Right lobe of liver (tissue), 6 donors: ENCODE measurements at places on chromosomes 16 and 17. TPM values are rescaled to one million over a fixed set of nuclear protein-coding genes. Genes with fewer than 3 reads are reported as not detected.

DNA sequence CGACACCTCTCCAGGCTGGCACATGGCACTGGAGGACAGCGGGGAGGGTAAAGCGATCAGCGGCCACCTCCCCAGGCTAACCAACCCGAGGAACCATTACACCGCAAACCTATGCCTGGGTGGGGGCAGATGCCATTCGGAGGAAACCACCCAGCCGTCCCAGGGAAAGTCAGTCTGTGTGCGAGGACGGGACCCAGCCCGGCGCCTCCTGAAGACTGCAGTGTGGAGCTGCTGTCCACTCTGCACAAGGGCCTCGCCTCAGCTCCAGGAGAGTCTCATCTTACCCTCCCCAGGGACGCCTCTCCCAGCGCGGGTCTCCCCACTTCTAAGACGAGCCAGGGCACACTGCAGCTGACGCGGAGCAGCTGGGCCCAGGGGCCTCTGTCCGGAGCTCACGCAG lies 8.0 kb downstream of the SLC38A10 start:
- DNase-seq, result no peak
- H3K4me1 ChIP-seq, result peaks cover 7% of the 10 kb centered on the region
- H3K27me3 ChIP-seq, result no peaks in the 10 kb centered on the region

DNA sequence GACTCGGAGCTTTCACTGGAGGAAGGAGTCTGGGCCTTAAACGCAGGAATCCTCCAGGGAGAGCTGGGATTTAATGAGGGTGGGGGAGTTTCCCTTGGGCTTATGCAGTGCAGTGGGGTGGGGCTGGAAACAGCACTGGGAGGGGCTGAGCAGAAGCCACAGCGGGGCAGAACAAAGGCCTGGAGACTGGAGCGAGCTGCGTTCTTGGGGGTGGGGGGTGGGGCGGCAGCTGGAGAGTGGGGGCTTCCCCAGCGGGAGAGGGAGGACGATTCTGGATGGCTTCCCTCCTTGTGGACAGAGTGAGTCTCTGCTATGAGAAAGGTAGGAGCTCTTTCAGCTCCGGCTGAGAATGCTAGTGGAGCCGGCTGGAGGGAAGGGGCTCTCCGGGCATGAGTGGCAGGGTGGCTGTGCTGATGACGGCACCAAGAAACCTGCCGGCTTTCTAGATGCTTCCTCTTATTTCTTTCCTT lies 406.0 kb downstream of the SEC14L1 start:
- H3K27ac ChIP-seq, result no peak overlapping the region
- H3K4me3 ChIP-seq, result no peak overlapping the region
- no peaks in the 10 kb centered on the region for H3K27me3 ChIP-seq
- H3K36me3 ChIP-seq, result no peaks in the 10 kb centered on the region
- DNase-seq, result no peak

DNA sequence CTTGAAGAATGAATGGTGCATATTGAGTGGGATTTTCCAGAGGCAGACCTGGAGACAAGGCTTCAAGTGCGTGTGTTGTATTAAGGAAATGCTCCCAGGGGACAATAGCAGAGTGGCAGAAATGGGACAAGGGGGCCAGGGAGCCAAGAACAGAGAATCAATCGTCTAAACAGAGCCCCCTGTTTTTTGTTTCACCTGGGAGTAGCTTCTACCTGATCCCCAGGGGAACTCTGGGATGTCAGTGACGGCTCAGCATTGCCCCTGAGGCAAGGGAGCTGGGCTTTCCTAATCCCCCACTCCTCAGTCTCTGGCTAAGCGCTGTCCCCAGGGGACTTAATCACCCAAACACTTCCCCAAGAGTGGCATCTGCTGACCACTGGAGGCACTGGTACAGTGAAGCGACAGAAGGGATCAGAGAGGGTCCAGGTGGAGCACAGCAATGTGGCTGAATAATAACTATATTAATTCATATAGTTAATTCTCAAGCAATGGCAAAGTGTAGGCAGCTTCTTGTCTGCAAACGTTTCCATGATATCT lies 35.7 kb upstream of the C16orf78 start:
- no peaks in the 10 kb centered on the region for H3K36me3 ChIP-seq
- DNase-seq, result no peak
- H3K4me3 ChIP-seq, result no peak overlapping the region
- H3K27ac ChIP-seq, result no peak overlapping the region

DNA sequence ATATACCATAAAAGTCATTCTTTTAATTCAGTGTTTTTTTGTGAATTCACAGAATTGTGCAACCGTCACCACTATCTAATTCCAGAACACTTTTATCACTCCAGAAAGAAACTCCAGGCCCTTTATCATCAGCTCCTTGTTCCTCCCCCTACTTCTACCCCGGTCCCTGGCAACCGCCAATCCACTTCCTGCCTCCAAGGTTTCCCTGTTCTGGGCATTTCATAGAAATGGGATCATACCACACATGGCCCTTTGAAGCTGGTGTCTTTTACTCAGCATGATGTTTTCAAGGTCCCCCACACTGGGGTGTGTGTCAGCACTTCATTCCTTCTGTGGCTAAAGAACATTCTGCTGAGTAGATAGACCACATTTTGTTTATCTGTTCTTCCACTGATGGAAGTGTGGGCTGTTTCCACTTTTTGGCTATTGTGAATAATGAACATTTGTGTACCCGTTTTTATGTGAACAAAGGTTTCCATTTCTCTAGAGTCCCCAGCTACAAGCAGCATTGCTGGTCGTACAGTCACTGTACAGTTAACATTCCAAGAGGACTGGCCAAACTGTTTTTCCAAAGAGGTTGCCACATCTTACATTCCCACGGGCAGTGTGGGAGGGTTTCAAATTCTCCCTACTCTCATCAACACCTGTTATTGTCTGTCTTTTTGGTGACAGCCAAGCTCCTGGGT lies 75.8 kb upstream of the ZNF469 start:
- H3K4me3 ChIP-seq, result no peak overlapping the region
- no peaks in the 10 kb centered on the region for H3K36me3 ChIP-seq
- no peak overlapping the region for H3K27ac ChIP-seq
- H3K27me3 ChIP-seq, result no peaks in the 10 kb centered on the region

DNA sequence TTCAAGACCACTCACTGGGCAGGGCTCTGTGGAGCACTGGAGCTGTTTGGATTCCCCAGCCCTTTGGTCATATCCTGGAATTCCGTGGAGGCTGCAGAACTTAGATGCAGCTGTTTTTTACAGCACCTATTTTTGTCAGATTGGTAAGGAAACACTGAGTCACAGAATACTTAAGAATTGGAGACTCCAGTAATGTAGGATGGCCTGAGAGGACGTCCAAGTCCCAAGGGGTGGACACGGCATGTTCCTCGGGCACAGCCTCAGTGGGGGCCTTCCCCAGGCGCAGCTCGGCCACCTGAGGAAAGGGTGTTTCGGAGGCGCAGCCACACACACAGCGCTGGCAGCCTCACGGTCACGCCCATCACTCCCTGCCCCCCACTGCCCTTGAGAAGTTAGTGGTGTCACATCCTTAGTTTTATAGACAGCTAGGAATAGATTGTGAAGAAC lies 14.8 kb downstream of the PLD6 start:
- no peaks in the 10 kb centered on the region for H3K4me1 ChIP-seq
- H3K27ac ChIP-seq, result no peak overlapping the region
- H3K27me3 ChIP-seq, result no peaks in the 10 kb centered on the region
- no peak for DNase-seq

GRCh38 chr16:5065813-5066212 lies at the start of gene C16orf89:
Gene C16orf89 (minus strand): TSS chr16:5065956. CDS start chr16:5065908, 48 bp downstream.
- H3K27me3 ChIP-seq, result no peaks in the 10 kb centered on the region
- no peaks in the 10 kb centered on the region for H3K36me3 ChIP-seq
- no peak for DNase-seq
- no peak within 1 kb of the TSS for H3K27ac ChIP-seq
- H3K4me1 ChIP-seq, result no peaks in the 10 kb centered on the region

- H3K27me3 ChIP-seq, result no peaks in the 10 kb centered on the region
- no peaks in the 10 kb centered on the region for H3K36me3 ChIP-seq
- no peak for DNase-seq
Measured at GRCh38 chr16:86734543-86735460, 156.5 kb downstream of the FOXL1 start.

DNA sequence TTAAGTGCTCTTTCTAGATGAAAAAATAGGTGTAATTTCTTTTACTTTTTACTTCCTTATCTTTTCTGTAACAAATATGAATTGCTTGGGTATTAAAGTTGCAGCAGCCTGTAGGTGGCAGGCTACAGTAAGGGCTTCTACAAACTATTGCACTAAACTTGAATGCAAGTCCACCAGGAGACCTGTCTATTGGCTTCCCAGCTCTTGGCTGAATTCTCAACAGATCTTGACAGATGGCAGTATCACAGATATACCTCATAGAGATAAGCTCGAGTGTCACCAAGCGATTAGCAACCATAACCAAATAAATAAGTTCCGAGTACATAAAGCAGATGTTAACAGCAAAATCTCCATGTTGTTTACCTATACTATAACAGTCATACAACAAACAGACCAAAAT lies 5.9 kb downstream of the BBS2 start:
- H3K4me3 ChIP-seq, result no peak overlapping the region
- H3K4me1 ChIP-seq, result peaks cover 1% of the 10 kb centered on the region
- DNase-seq, result no peak

DNA sequence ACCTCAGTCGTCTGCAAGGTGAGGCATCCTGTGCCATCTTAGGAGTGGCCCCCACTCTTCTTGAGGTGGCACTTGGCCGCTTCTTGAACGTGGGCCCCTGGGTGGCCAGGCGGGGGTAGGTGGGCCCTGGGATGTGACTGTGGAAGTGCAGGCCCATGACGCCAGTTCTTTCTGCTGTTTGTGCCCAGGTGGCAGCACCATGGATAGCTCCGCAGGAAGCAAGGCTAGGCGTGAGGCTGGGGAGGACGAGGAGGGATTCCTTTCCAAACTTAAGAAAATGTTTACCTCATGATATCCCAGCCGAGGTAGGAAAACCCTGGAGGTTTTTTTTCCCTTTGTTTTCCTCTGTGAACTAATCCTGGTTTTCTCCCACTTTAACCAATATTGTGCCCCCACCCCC lies 19.8 kb downstream of the NMRAL1 start:
- no peak overlapping the region for H3K4me3 ChIP-seq
- no peaks in the 10 kb centered on the region for H3K27me3 ChIP-seq
- no peak for DNase-seq
- H3K4me1 ChIP-seq, result peaks cover 18% of the 10 kb centered on the region
- peaks cover 26% of the 10 kb centered on the region for H3K36me3 ChIP-seq

DNA sequence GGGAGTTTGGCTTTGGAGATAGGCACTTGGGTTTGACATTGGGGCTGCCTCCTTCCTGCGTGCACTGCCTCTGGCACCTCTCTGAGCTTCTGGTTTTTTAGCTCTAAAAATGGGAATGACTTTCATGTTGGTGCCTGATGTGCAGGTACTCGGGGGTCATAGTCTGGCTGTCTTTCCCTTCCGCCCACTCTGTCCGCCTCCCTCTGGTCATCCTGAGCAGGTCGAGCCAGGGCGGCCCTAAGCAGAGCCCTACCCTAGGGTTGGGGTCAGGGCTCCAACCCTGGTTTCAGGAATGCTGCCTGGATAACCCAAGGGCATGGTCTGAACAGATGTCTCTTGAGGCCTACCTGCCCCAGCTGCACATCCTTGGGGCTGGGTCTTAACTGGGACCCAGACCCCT lies 64.8 kb downstream of the CMIP start:
- no peak overlapping the region for H3K27ac ChIP-seq
- no peak overlapping the region for H3K4me3 ChIP-seq
- H3K27me3 ChIP-seq, result no peaks in the 10 kb centered on the region
- no peak for DNase-seq
- H3K4me1 ChIP-seq, result peaks cover 20% of the 10 kb centered on the region

The CHD9NB gene
- 0.35 TPM for total RNA-seq

The PPY gene
- total RNA-seq, result not detected

The RUNDC1 gene
- 3.6 TPM for total RNA-seq

The GPT2 gene
- total RNA-seq, result 61.0 TPM

The RTN4RL1 gene
- 0.54 TPM for total RNA-seq

The DNAH17 gene
- total RNA-seq, result not detected
